ENCODE measurements at places on chromosomes 5 and 9.

DNA sequence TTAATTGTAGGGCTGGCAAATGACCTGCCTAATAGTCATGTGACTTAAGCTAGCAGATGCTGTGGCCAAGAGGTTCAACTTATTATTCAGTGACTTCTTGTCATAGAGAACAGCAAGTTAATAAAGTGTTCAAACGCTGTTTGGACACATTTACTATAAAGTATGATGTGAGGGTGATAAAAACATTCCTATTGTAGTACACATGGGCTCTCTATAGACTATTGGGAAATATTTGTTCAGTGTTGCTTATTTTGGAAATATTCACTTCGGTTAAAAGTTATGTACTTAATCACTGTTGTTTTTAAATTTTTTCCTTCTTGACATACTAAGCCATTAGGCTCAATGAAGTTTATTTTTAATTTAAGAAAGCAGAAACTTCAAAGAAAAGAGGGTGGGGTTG lies 345.0 kb downstream of the NNT start:
- peak; percentile 45 for DNase-seq

DNA sequence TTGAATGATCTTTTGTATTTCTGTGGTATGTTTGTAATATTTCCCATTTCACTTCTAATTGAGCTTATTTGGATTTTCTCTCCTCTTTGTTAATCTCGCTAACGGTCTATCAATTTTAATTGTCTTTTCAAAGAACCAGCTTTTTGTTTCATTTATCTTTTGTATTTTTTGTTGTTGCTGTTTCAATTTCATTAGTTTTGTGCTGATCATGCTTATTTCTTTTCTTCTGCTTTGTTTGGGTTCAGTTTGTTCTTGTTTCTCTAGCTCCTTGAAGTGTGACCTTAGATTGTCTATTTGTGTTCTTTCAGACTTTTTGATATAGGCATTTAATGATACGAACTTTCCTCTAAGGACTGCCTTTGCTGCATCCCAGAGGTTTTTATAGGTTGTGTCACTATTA lies 28.4 kb upstream of the SNCAIP start:
- no peak for DNase-seq

- no peak for DNase-seq
These were observed 10.5 kb upstream of the TCOF1 start for GRCh38 chr5:150347003-150347402.

DNA sequence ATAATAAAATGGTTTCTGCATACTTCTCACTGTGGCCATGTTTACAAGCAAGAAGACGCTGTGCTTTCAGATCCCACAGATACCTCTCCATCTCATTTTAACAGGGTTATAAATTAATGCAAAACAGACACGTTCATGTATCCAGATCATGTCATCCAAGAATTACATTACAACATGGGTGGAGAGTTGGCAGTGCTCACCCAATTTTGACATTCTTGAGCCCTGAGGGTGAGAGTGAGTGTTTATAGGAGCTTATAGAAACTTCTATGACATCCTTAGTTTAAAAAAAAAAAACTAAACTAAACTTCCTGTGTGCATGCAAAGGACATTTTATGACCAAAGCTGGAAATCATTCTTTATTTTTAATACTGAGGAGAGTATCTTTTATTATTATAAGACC lies 9.1 kb downstream of the PRKACG start:
- DNase-seq: no peak

- DNase-seq: no peak
These were observed 181.9 kb downstream of the ESM1 start for GRCh38 chr5:54803471-54804011.

GRCh38 chr5:135217669-135218485 lies 181.2 kb downstream of the MACROH2A1 start:
- no peak for DNase-seq

- no peak for DNase-seq
These were observed 124.9 kb downstream of the PPP2R2B start for GRCh38 chr5:146753641-146754040.

GRCh38 chr5:5432020-5432707 lies 9.7 kb downstream of the ICE1 start:
- DNase-seq: no peak

GRCh38 chr5:181173027-181173419 lies 25.6 kb downstream of the OR2V2 start:
- no peak for DNase-seq

- no peak for DNase-seq
These were observed 159.8 kb upstream of the LHFPL2 start for GRCh38 chr5:78808380-78808779.

- no peak for DNase-seq
These were observed 113.6 kb upstream of the TBC1D2 start for GRCh38 chr9:98369066-98369425.

DNA sequence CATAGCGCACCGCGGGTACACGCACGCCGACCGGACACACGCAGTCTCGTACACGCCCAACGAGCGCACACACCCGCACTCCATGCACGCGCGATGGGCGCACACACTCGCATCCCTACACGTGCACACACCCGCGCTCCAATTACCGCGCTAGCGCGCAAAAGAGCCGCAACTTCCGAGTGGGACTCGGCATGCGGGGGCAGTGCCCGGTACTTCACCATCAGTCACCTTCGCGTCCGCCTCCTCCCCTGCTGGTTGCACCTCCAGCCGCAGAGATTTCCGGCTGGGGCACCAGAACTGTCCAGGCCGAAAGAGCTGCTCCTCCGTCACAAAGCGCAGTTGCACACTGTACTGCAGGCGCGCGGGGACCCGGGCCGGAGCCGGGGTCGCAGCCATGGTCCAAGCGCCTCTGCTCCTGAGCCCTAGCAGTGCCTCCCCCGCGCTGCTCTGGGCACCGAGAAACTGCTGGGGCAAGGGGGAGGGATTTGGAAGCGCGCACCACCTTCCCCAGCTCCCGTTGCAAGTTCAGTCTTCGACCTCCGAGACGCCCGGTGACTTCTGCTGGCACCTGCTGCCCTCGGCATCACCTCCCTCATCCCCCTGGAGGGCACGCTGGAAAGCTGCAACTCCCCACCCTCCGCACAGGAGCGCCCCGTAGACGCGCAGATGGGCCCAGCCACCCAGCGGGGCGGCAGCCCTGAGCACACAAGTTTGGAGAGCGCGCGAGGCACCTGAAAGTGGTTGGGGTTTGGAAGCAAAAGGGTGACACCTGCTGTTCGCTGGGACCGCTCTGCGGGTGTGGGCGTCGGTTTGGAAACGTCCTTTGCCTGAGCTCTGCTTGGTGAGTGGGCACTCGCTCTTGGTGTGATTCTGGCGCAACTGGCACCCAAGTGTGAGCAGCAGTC lies 337.4 kb upstream of the PUM3 start:
- no peak for DNase-seq

- no peak for DNase-seq
These were observed 72.8 kb downstream of the PTTG1 start for GRCh38 chr5:160494451-160494850.

GRCh38 chr9:89978185-89978584 lies 373.4 kb downstream of the GADD45G start:
- no peak for DNase-seq

- no peak for DNase-seq
These were observed 173.6 kb downstream of the TENT4A start for GRCh38 chr5:6886866-6887265.

DNA sequence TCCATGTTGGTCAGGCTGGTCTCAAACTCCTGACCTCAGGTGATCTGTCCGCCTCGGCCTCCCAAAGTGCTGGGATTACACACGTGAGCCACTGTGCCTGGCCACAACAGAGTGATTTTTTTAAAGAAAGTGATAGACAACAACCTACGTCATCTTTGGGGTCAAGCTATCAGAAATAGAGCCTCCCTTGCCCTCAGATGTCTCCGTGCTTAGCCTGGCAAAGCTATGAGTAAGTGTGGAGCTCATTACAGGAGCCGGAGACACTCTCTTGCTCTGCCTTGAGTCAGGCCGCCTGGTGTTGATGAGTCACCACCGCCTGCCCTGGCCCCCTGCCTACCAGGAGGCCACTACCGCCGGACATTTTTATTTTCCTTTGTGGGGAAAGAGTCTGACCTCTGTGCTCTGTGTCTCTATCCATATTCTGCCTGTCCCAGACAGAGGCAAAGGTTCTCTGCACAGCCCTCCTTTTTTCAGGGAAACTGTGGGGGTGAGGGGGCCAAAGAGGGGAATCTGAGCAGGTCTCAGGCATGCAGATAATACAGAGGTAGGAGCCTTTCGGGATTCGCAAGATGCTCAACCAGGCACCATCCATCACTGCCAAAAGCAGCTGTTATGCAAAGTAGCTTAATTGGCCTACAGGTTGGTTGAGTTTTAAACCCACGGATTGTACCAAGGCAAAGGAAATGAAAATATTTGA lies 123.7 kb upstream of the CPEB4 start:
- peak; percentile 83 for DNase-seq

DNA sequence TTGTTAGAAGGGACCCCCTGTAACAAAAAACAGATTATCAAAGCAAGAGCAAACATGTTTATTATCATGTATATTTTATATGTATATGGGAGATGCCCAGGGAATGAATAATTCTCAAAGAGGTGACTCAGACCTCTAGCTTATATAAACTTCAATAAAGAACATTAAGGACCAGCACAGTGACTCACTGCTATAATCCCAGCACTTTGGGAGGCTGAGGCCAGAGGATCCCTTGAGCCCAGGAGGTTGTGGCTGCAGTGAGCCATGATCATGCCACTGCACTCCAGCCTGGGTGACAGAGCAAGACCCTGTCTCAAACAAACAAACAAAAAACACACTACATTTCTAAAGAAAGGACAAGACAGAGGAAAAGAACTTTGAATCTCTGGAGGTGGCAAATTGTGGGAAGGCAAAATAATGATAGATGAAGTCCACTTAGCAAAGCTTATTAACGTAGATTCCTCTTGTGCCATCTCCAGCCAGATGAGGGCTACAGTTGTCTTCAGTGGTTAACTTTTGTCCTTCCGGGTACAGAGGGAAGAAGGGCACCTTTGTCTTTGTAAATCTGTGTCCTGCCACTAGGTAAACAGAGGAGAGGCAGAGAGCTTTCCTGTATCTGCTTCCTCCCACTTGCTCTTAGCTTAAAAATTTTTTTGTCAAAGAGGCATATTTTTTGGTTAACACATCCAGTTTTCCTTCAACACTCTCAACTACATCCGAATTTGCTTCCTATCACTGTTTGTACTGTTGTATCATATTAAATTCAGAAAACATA lies 7.5 kb upstream of the RFK start:
- no peak for DNase-seq

DNA sequence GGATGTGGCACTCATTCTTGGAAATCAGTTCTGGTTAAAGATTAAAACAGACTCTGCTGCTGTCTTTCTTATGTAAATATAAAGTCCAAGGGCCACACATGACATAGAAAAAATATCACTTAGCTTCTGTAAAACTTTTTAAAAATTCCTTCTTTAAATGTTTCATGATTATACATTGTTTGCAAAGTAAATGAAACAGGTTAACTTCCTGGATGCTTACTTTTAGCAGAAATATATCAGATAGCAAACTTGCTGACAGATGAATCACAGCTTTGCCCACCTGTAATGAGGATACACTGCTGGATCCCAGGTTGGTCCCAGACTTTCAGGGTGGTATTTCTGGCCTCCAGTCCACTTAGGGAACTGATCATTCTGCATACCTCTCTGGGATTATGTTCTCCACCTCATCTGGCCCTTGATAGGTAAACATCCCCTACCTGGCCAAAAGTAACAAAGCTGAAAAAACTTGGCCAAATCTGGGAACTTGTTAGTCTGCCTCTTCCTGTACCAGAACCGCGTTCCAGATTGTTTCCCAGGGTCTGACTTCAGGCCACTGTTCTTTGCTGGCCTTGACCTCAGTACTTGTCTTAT lies 340.5 kb downstream of the ADGRV1 start:
- DNase-seq: no peak

- no peak for DNase-seq
These were observed 224.0 kb downstream of the ARHGAP26 start for GRCh38 chr5:142994218-142994617.

DNA sequence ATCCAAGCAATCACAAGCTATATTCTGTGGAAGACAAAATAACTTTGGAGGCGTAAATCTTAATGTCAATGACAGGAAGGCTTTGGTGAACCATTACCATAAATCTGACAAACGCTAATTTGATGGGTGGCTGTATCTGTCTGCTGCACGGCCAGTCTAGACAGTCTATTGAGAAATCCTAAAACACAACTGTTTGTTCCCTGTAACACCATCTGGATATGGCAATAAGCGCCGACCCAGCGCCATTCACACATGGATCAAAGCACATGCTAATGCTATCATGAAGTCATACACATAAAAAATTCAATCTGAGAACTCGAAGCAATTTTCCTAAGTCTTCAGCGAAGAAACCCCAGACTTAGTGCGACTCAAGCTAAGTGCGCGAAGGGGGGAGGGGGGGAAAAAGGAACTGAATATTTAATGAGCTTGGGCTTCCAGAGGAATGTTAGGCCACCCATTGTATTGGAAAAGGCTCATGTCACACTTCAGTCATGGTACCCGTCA lies 95.1 kb downstream of the ARL15 start:
- no peak for DNase-seq

GRCh38 chr5:58828258-58828657 lies 245.4 kb downstream of the RAB3C start:
- DNase-seq: no peak

GRCh38 chr5:3701694-3702093 lies 106.1 kb downstream of the IRX1 start:
- no peak for DNase-seq

DNA sequence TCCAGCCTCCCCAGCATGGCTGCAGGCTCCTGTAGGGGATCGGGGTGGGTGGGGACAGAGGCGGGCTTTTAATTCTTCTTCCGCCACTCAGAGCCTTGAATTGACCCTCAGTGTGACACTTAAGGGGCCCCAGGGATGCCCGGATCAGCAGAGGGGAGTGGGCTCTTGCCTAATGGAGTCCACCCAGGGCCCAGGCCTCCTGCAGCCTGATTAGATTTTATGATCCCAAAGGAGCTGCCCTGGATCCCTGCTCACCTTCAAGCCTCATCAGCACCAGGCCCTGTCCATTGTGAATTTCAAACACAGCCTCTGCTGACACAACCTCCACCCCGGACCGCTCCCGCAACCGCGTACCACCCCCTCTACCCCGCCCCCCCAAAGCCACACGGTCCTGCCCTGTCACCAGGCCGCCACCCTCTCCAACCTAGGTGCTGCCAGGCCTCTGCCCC lies 214.1 kb upstream of the IER5L start:
- DNase-seq: no peak

DNA sequence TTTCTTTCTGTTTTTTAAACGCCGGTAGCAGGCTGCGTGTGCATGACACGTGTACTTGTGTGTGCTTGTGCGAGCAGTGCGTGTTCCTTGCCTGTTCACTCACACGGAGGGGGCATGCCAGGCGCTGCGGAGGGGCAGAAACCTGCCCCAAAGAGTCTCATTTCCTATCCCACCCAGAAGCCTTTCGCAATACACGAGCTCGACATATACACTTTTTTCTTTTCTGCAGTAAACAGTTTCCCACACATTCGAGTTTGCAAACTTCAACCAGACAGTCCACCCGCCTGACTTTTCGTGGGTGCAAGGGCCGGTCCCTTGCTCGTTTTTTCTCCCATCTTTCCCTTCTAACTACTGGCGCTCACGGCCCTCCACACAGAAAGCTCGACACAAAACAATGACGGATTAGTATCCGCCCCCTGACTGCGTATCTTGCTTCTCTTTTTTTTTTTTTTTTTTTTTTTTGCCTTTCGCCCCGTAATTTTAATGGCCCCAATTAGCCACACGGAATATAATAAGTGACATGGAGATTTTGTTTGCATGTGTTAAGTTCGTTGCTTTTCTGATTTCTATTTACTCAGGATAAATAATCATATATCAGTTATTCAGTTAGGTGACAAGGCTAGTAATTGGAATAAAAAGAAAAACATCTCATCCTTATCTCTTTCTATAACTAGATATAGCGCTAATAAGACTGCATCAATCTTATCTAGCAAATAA lies 5.3 kb upstream of the OTP start:
- DNase-seq: no peak

All from GM04503 (cell line).